Esophagus squamous epithelium (tissue), 5 donors: ENCODE measurements at places on chromosomes 3 and 15.

- no peak for DNase-seq
These were observed 106.1 kb upstream of the COL8A1 start for GRCh38 chr3:99532246-99532645.

GRCh38 chr3:69090021-69090420, 5.3 kb downstream of the ARL6IP5 start:
- DNase-seq: no peak

DNA sequence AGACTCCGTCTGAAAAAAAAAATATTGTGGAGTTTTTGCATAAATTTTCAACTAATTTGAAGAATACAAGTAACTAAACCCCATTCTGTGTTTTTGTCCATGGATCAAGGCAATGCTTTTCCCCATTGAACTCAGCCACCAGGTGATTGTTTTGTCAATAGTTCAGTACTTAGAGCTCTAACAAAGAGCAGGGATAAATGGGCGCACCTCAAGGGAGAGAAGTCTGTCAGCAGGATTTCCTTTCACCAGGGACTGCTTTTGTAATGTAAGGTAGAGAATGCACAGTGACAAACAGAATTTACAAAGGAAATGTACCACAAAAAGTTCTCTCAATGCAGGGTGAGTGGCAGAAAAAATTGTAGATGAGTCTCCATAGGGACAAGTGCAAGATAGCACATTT, 10.8 kb upstream of the ATP13A5 start:
- DNase-seq: no peak

DNA sequence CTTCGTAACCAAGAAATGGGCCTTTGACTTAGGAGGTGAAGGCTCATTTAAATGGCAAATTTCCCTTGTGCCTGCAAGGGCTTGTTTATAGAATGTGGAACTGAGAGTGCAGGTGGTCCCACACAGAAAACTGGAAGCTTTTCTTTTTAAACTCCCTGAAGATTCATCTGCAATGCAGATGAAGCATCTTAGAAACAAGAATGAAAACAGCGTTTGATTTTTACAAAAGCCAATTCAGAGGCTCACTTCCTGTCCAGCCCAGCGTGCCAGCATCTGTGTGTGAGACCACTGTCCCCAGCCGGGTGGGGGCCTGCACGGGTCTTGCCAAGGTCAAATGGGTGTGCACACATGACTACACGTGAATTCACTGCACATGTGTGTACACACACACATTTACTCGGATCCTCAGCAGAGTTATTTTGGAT, 94.7 kb downstream of the LINGO1 start:
- DNase-seq: no peak

GRCh38 chr15:56098195-56098863, 104.9 kb upstream of the NEDD4 start:
- DNase-seq: no peak

GRCh38 chr3:107496855-107497254, 25.9 kb upstream of the BBX start:
- no peak for DNase-seq

DNA sequence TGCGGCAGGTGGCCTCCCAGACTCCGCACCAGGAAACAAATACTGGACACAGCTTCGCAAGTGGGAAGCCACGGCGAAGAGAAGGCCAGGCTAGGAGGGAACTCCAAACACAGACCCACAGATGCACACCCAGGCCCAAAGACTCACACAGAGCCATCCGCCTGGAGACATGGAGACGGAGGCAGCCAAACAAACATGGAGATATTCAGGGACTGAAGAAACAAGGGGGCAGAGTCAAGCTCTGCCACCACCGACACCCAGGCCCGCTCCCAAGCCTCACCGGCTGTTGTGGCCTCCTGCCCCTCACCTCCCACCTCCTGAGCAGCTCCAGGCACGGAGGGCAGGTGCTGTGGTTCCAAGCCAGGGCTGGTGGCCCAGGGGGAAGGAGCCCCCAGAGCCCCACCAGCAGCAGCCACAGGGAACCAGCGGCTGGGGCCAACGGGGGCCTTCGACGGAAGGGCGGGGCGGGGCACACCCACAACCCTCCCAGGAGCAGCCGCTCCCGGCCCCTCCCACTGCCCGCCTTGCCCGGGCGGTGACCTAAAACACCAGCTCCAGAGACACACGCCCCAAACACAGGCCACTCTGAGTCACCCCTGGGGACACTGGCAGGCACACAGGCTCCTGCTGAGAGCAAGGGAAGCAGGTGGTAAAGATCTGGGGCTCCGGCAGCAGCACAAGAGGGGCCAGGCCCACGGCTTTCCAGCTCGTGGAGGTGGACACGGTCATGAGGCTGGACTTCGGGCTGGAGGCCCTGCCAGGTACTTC, 31.9 kb downstream of the TNK2 start:
- DNase-seq: no peak

DNA sequence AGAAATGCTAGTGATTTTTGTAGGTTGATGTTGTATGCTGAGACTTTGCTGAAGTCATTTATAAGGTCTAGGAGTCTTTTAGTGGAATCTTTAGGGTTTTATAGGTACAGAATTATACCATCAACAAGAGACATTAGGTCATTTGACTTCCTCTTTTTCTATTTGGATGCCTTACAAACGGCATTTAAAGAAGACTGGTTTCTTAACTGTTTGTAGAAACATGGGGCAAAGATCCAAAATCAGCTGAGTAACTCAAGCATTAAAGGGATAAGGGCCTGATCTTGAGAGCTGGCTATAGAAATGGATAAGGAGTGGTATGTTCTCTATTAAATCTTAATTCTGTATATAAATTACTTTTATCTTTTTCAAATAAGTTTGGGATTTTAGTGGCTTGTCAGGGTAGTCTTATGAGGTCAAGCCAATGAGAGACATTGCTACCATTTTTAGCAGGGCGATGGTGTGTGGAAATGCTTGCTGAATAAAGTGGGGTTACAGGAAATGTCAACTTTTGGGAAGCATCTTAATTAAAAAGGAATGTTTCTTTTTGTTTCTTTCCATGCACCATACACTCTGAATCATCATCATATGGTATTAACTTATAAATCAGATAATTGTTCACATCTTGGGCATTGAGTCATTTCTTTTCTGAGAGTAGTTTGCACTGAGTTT, 197.7 kb upstream of the GBE1 start:
- no peak for DNase-seq

- DNase-seq: no peak
These were observed 86.2 kb downstream of the ASB7 start for GRCh38 chr15:100688549-100689120.

GRCh38 chr15:38930851-38931572, 366.4 kb upstream of the RASGRP1 start:
- DNase-seq: no peak

DNA sequence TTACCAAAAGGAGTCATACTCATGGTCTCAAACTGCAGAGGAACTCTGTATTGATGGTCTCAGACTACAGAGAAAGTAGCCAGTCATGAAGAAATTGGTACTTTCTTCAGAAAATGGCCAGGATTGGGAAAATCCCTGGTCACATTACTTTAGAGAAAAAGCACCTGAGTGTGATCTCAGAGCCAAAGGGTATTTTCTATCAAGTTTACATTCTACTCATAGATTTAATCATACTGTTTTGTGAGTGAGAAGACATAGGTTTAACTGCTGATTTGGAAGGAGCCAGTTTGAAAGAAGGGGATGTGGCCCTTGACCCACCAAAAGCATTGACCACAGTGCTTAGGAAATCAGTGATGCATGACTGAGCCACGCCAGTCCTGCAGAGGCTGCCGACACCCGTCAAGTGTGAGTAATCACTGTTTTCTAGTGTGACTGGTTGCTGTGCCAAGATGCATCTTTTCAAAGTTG, 203.6 kb downstream of the AKAP13 start:
- no peak for DNase-seq

- DNase-seq: no peak
These were observed 2.6 kb upstream of the ABHD10 start for GRCh38 chr3:111976254-111976653.

- DNase-seq: no peak
These were observed 39.9 kb upstream of the SKOR1 start for GRCh38 chr15:67785431-67785830.

DNA sequence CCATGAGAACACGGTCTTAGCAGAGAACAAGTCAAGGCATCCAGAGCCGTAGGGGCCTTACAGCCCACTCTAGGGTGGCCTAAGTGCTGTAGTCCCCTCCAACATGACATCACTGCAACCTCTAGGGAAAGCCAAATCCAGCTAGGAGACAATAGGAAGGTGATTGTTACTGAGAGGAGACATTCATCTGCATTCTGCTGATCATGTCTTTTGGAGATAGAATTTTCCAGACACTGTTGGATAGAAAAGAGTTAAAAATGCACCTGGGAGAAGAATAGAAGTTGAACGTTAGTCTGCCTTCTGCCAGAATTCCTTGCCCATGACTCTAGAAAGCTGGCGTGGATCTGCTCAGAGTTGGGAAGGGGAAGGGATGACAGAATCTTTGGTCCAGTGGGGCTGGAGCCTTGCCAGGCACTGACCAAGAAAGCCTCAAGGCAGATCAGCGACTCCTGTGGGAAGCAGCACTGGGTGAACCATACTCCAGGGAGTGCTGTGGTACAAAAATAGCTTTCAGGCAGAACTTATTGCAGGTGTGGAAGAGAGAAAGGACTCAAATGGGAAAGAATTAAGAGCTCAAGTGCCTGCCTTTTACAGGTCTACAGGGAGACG, 44.8 kb upstream of the RAF1 start:
- DNase-seq: no peak

DNA sequence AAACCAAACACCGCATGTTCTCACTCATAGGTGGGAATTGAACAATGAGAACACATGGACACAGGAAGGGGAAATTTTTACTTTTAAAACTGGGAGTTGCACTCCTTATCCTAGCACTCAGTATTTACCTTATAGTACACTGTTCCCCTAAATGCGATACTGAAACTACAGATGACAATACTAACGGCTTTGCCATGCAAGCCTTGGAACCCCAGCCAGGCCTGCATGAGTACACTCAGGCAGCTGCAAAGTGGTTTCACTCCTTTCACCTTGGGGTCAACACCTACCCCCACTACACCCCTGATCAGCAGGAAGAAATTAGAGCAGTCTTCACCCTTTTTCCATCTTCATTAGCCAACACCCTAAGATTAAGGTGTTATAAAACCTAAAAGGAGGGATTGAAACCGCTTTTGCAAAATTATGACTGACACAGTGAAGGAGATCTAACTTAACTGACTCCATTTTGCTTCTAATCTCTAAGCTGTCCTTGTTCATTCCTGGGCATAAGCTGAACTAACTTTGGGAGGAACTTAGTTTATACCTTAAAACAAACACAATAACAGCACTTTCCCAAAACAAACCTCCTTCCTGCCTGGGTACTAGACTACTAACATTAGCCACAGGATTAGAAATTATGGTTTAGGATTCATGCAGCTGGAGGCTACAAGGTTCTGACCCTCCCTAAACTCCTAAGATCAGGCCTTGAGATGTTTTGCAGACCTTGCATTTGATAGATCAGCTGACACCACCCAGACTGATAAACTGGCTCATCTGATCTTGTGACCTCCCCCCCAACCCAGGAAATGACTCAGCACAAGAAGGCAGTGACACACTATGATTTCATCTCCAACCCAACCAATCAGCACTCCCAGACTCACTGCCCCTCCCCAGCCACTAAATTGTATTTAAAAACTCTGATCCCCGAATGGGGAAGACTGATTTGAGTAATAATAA, 452.1 kb upstream of the PPP2R3A start:
- DNase-seq: no peak

GRCh38 chr3:85790445-85791030, 831.7 kb downstream of the CADM2 start:
- no peak for DNase-seq

DNA sequence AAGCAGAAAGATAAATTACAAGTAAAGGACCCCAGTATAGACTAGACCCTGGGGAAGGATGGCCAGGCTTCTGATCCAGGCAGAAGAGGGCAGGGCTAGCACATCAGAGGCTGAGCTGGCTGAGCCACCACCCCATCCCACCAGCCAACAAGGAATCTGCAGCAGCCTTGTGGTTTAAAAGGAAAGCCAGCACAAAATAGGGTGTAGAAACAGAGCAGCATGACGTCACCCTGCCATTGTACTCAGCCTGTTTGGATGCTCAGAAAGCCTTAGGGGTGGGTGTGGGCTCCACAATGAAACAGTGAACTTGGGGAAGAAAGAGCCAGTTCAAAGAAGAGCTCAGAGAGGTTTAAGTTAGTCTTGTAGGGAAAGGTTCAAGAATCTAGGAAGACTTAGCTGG, 28.2 kb downstream of the DUOX1 start:
- DNase-seq: no peak

DNA sequence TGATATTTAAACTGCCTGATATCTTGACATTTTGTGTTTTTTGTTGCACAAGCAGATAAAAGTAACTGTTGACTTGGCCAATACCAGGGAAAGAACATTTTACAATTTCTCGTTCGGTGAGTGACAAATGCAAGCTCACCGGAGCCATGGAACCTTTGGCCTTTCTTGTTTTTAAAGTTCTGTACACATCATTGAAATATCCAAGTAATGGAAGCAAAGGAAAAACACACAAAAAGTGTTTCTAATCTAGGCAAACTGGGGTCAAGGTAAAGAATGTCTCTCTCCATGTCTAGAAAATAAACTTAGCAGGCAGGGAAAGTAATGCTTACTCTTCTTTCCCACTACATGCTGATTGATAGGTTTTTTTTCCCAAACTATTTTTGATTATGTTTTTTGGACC, 27.8 kb downstream of the SPTSSB start:
- DNase-seq: no peak

GRCh38 chr3:118108769-118109168, 925.9 kb downstream of the IGSF11 start:
- no peak for DNase-seq

- no peak for DNase-seq
These were observed 507.0 kb downstream of the ZPLD1 start for GRCh38 chr3:102941786-102942185.

- no peak for DNase-seq
These were observed 73.4 kb downstream of the SMAD6 start for GRCh38 chr15:66775127-66776105.

DNA sequence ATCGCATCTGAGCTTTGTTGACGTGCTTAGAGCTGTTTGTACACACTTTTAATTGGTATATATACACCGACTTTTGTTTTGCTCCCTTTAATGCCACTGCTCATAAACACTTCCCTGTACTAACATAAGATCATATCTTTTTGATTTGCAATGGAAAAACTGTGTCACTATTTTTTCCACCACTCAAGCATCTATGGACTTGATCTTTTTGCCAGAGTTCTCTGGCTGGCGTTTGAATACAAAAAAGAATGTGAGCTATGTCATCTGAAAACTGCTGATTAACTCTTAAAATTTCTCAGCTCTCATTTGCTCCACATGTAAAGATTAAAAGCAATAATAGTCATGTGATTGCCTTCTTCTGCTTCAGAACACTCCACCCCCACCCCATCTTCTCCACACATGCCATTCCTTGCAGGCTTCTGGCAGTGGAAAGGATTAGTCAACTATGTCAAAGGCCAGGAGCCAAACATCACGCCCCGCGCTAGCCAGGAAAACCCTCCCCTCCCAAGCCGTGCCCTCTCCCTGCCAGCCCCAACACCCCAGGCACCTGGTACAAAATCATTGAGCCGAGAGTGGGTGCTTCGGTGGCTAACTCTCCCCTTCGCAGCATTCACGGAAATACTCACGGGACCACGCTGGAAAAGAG, 123.4 kb upstream of the MEF2A start:
- DNase-seq: no peak
